ENCODE measurements at places on chromosomes 12 and 14. TPM values are rescaled to one million over a fixed set of nuclear protein-coding genes. Genes with fewer than 3 reads are reported as not detected.

FSCB gene
- total RNA-seq, result 0.42 TPM

IFT43 gene
- total RNA-seq, result 27.7 TPM

DNA sequence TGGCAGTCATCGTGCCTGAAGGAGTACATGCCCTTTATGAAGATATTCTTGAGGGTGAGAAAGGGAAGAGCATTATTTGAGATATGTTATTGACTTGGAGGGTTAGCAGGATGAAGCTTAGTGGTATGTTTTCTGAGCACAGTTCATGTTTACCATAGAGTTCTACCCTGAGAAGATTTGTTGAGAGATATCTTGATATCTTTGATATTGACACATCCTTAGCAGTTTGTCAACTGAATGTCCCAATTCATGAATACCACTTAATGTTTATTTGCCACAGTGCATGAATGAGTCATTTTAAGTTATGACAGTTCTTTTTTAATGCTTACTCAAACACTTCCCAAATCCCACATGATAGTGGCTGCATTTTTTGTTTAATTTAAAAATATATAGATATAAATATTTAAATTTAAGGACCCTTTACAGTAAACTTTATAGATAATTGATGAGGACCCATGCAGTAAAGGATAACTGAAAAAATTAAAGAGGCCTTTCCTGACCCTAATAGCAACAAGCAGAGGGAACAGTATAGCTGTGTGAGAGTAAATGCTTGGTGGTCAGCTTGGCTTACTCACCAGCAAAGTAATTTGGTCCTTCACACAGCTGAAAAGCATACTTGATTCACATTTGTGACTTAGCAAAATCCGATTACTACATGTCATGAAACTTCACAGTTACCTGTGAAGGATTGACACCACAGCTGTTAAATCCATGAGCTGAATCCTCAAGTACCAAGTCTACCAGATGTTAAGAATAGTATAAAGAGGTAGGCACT lies 25.8 kb downstream of the SLC39A9 start:
- DNase-seq, result no peak

DNA sequence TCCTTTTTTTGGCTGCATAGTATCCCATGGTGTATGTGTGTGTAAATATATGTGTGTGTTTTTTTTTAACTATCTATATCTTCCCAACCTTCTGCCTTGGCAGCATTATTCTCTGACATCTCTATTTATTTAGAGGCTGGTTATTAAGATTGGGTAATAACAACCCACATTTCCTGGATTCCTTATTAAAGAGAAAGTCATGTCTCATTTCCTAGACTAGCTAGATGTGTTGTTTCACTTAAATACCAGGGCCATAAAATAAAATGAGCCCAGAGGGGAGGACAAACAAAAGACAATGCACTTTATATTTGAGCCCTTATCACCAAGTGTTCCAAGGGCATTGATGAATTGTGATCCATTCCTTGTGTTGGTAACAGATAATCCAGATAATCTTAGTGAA lies 169.1 kb downstream of the SLC5A8 start:
- no peak for DNase-seq

DNA sequence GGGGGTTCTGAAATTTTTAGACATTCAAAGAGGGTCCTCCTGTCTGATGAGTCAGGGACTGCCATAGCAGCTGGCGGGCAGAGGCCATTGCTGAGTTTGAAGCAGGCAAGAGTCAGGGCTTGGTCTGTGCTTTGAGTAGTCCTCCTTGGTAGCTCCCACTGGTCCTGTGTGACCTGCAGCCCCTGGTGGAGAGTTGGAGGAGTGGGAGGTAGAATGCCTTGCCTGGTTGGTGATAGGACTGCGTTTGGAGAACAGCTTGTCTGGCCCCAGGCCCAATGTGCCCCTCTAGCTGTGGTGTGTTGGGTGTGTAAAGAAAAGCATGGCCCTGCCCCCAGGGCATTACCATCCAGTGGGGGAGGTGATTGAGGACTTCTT lies 116.7 kb downstream of the BEGAIN start:
- no peak for DNase-seq

WIF1 gene
- total RNA-seq, result not detected

DNA sequence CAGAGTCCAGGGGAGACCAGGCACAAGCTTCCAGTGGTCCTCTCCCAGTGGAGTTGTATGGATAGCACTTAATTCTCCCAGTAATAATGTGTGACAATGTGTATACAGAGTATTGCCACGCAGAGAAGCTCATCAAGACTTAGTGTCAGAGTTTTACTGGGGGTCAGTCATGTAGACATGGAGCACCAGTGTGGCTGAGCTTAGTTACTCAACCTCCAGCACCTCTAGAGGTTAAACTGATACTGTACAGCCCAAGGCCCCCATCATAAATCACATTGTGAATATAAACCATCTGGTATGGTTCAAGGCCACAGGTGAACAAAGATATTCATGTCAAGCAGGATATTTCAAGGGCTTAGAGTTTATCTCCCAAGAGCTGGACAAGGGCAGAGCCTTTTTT lies 378.1 kb upstream of the TMPO start:
- DNase-seq, result no peak

GRCh38 chr12:67358781-67359338 lies 89.7 kb downstream of the CAND1 start:
- no peak for DNase-seq

B4GALNT1 gene
- total RNA-seq, result 14.5 TPM

- DNase-seq, result no peak
These were observed 275.6 kb upstream of the NAV3 start for GRCh38 chr12:77555074-77555473.

MYF5 gene
- total RNA-seq, result not detected

NELL2 gene
- total RNA-seq, result not detected

- DNase-seq, result no peak
These were observed 46.0 kb upstream of the OASL start for GRCh38 chr12:121085069-121085468.

GRCh38 chr12:112839386-112839972 lies 47.9 kb downstream of the RPH3A start:
- DNase-seq, result no peak

LRIG3 gene
- total RNA-seq, result 60.3 TPM

- DNase-seq, result no peak
These were observed 800.5 kb downstream of the LRFN5 start for GRCh38 chr14:42407153-42407552.

USP44 gene
- 13.8 TPM for total RNA-seq

GRCh38 chr14:58815794-58816193 lies 178.0 kb downstream of the DACT1 start:
- no peak for DNase-seq

DNA sequence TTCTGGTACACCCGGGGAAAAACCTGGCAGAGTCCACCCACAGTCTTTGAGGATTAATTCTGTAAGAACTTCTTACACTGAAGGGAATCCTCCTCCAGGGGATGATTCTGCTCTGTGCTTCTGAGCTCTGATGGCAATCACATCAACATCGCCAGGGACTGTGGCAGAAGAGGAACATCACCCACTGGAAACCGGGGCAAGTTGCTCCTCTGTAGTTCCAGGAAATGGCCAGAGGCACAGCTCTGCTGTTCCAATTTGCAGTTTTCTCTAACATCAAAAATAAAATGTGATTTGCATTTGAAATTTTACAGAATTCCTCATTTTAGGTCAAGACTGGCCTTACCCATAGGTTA lies 207.6 kb downstream of the DAD1 start:
- no peak for DNase-seq

GRCh38 chr14:55749946-55750345 lies 169.9 kb downstream of the KTN1 start:
- no peak for DNase-seq

DNA sequence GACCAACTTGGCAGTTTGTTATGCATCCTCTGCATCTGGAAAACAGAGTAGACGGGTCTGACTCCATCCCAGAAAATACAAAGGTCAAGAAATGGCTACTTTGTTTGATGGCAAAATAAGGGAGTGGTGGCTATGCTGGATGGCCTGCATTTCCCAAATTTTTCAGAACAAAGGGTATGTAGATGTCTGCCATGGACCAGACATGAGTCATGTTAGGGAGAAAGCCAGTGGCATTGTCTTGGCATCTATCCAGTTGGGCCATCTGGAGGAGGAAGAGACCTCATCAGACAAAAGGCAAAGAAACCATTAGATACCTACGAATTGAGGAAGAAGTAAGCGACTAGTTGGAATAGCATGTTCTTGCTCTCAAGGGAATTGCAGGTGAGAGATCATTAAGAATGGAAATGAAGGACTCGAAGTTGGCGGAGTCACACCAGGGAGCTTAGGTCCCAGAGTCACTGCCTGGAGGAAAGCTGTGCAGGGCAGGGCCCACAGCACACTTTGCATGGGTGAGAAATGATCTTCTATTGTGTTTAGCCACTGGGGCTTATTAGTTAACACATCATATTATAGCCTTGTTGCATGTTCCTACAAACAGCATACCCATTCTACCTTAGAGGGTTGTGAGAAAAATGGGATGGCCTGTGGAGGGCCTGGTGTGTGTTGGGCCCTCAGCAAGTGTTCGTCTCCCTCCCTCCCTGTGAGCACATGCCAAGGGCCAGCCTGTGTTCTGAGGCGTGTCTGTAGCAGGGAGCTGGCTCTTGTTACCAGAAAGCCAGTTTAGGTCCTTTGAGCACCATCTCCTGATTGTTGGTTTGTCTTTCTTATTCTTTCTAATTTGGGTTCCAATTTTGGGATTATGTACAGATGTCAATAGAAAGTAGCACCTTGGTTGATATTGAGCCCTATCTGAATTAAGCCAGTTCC lies 119.4 kb downstream of the KTN1 start:
- no peak for DNase-seq

CLEC14A gene
- total RNA-seq, result 28.5 TPM

GRCh38 chr14:63200767-63201166 lies 3.5 kb upstream of the RHOJ start:
- DNase-seq, result no peak

GRCh38 chr12:111024205-111024801 lies 103.9 kb upstream of the MYL2 start:
- peak; percentile 13 for DNase-seq

PLEKHG7 gene
- 1.6 TPM for total RNA-seq

DNA sequence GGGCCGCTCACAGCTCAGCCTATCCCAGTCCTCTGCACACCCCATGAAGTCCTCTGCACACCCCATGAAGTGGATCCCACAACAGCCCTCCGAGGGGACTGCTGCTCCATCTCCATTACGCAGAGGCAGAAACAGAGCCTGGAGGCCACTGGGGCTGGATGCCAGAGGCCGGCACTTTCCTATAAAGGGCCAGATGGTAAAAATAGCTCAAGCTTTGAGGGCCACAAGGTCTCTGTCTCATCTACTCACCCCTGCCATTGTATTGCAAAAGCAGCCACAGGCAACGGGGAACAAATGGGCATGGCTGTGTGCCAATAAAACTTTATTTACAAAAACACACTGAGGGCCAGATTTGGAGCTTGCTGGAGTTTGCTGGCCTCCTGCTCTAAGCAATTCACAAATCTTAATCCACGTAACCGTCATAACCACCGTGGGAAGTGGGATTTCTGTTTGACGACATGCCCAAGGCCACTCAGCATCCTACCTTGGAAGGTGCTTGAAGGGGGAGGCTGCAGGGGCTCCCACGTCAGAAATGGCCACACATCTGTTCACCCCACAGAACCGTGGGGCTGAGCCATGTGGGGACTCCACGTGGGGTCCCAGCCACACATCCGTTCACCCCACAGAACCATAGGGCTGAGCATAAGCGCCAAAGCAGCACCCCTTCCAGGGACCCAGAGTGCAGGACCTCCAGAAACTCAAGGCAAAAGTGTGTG lies 92.0 kb downstream of the NCOR2 start:
- DNase-seq, result no peak

- no peak for DNase-seq
These were observed 81.0 kb upstream of the SCAF11 start for GRCh38 chr12:46071335-46071734.

- DNase-seq, result no peak
These were observed 123.9 kb downstream of the PLXNC1 start for GRCh38 chr12:94272280-94272679.

DNA sequence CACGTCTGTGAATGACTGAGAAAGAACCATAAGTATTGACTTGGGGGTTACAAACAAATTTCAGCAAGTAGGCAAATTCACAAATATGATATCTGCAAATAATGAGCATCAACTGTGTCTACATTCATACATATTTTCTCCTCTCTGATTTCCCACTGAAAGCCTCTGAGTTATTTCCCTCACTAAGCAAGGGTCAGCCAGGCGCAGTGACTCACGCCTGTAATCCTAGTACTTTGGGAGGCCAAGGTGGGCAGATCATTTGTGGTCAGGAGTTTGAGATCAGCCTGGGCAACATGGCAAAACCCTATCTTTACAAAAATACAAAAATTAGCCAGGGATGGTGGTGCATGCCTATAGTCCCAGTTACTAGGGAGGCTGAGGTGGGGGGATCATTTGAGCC lies 80.8 kb downstream of the SLC25A21 start:
- DNase-seq, result no peak

- no peak for DNase-seq
These were observed 315.7 kb downstream of the NPAS3 start for GRCh38 chr14:33254342-33254741.

DNA sequence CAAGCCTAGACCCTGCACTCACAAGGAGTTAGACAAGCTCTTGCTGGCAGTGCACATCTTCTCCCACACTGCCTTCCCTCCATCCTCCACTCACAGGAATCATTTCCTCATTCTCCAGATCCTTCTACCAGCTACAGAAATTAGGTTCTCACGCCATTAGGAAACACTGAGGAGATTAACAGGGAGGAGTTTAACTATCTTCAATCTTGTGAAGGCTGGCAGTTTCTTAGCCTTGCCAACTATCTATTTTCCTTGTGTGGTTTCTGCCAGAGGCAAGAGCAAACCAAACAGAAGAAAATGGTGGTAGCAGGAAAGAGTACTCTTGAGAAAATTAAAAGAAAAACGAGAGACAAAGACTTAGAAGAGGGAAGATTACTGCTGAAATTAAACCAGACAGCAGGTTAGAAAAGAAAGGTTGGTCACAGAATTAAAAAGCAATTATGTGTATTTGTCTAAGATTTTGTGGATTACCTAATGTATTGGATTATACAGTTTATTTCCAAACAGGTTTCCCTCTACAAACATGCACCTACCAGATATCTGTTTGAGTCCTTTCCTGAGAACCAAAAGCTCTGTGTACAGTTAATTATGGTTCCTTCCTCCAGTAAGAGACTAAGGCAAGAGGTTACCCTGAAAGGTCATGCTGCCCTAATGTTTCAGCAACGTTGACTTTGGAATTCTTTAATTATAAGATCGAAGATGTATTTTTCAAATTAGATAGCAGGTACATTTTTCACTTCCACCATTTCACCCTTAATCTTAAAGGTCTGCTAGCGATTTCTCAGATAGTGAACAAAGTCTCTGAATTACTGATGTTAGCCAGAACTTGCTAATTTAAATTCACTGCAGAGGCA lies 5.0 kb downstream of the RERG start:
- DNase-seq, result no peak

DNA sequence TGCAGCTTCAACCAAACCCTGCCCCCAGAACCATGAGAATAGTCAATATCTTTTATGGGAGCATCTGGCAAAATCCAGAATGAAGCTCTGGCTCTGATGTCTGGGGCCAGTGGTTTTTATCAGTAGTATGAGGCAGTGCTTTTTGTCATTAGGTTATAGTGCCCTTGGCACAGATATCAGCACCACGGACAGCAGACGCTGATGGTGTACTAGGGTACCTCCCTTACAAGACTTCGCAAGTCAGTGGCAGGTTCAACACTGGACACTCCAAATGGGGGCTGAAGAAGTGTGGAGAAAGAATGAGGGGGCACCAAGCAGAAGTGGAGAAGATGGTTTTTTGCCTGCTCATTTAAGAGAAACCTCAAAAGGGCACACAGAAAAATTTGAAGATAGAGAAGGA lies 68.2 kb upstream of the E2F7 start:
- peak; percentile 13 for DNase-seq

STYX gene
- 13.8 TPM for total RNA-seq

GALNT6 gene
- 3.3 TPM for total RNA-seq

Measured in tibial nerve (tissue), 4 donors.